ENCODE measurements at places on chromosomes 6 and 20. TPM values are rescaled to one million over a fixed set of nuclear protein-coding genes. Genes with fewer than 3 reads are reported as not detected.

Gene XKR7
- not detected for polyA plus RNA-seq

Gene SLC4A11
- polyA plus RNA-seq, result 9.6 TPM

Gene PANK2
- polyA plus RNA-seq, result 27.8 TPM

Gene MUC22
- not detected for polyA plus RNA-seq

Gene BTNL2
- not detected for polyA plus RNA-seq

Gene PRR18
- polyA plus RNA-seq, result not detected

Gene LTA
- not detected for polyA plus RNA-seq

Gene KIAA0408
- polyA plus RNA-seq, result not detected

Gene PI16
- not detected for polyA plus RNA-seq

Gene CAGE1
- 0.03 TPM for polyA plus RNA-seq

Gene OR2J3
- polyA plus RNA-seq, result not detected

Gene HLA-C
- polyA plus RNA-seq, result 234 TPM

Gene CEP250
- 12.1 TPM for polyA plus RNA-seq

Gene TFAP2A
- 26.0 TPM for polyA plus RNA-seq

Gene SRSF6
- polyA plus RNA-seq, result 56.8 TPM

Gene ECT2L
- not detected for polyA plus RNA-seq

Gene OTOR
- not detected for polyA plus RNA-seq

Gene SLC13A3
- 5.3 TPM for polyA plus RNA-seq

Gene SS18L1
- 3.6 TPM for polyA plus RNA-seq

Gene TMC2
- polyA plus RNA-seq, result not detected

Gene TUBE1
- polyA plus RNA-seq, result 8.0 TPM

Gene MEP1A
- 0.04 TPM for polyA plus RNA-seq

Gene DCDC2
- polyA plus RNA-seq, result 0.23 TPM

Gene VIP
- not detected for polyA plus RNA-seq

Gene MCCD1
- polyA plus RNA-seq, result not detected

Gene COL9A3
- polyA plus RNA-seq, result 14.4 TPM

Gene TREML1
- polyA plus RNA-seq, result 0.36 TPM

Gene NKX2-2
- not detected for polyA plus RNA-seq

Gene CTNNBL1
- 60.6 TPM for polyA plus RNA-seq

Gene CLIC5
- not detected for polyA plus RNA-seq

Gene GPR6
- not detected for polyA plus RNA-seq

Gene COL20A1
- polyA plus RNA-seq, result not detected

Gene OR2J2
- polyA plus RNA-seq, result not detected

Gene LPA
- polyA plus RNA-seq, result not detected

Gene HLA-DMB
- not detected for polyA plus RNA-seq

Gene GPLD1
- polyA plus RNA-seq, result not detected

Gene TNNC2
- polyA plus RNA-seq, result not detected

Gene ZNF451
- polyA plus RNA-seq, result 5.7 TPM

Gene VSX1
- not detected for polyA plus RNA-seq

Gene JPH2
- polyA plus RNA-seq, result 2.6 TPM

Gene SIRPD
- not detected for polyA plus RNA-seq

Gene TRIM31
- polyA plus RNA-seq, result 0.12 TPM

Gene EBF4
- polyA plus RNA-seq, result 0.22 TPM

Gene MAK
- polyA plus RNA-seq, result not detected

Gene CGA
- polyA plus RNA-seq, result not detected

Gene HRH3
- not detected for polyA plus RNA-seq

Gene TRAM2
- 7.7 TPM for polyA plus RNA-seq

Gene RBPJL
- not detected for polyA plus RNA-seq

Gene CCN6
- 0.06 TPM for polyA plus RNA-seq

Gene DOK5
- not detected for polyA plus RNA-seq

Gene CRISP3
- not detected for polyA plus RNA-seq

All from foreskin keratinocyte (primary cell).